ENCODE measurements at places on chromosomes 6 and 20. TPM values are rescaled to one million over a fixed set of nuclear protein-coding genes. Genes with fewer than 3 reads are reported as not detected.

Gene CRYBG1
- total RNA-seq, result 0.82 TPM

Gene ADTRP
- 0.29 TPM for total RNA-seq

Gene TFAP2D
- total RNA-seq, result not detected

Gene TSBP1
- not detected for total RNA-seq

Gene WFDC12
- total RNA-seq, result not detected

Gene MUCL3
- 0.15 TPM for total RNA-seq

Measured in A549 treated with dexamethasone at 1 μM for 4 hours (cell line).